Stimulated activated CD8-positive, alpha-beta memory T cell treated with anti-CD3 and anti-CD28 coated beads, Interleukin-12 subunit alpha, Interleukin-12 subunit beta, amount 100 ng/mL, for 1 hour (primary cell): ENCODE measurements at places on chromosomes 4 and X.
A peak's percentile ranks its signal among the peaks of the same experiment; 100 is the strongest.

- no peak for DNase-seq
Measured at GRCh38 chrX:139126493-139126892, 404.0 kb upstream of the F9 start.

GRCh38 chr4:48321312-48321711 lies 20.0 kb upstream of the SLAIN2 start:
- no peak for DNase-seq

GRCh38 chr4:120452001-120452400 lies 385.4 kb upstream of the MAD2L1 start:
- no peak for DNase-seq

- no peak for DNase-seq
Measured at GRCh38 chr4:173181848-173182247, 13.2 kb downstream of the GALNT7 start.

DNA sequence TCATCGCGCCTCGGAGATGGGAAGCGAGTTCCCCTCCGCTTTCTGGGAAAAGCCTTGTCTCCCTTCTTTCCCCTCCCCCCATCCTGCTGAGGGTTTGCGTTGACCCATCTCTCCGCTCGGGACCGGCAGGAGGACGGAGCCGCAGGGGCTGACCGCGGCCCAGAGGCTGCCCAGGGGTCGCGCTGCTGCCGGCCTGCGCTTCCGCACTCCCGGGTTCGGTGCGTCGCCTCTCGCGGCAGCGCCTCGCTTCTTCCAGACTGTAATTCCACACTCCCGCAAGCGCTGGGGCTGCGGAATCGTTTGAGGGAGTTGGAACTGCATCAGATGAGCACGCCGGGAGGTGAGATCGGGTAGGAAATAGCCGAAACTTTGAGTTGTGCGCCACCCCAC lies 88.3 kb downstream of the BCOR start:
- no peak for DNase-seq

GRCh38 chr4:85744950-85745349 lies 270.0 kb downstream of the ARHGAP24 start:
- DNase-seq = no peak

DNA sequence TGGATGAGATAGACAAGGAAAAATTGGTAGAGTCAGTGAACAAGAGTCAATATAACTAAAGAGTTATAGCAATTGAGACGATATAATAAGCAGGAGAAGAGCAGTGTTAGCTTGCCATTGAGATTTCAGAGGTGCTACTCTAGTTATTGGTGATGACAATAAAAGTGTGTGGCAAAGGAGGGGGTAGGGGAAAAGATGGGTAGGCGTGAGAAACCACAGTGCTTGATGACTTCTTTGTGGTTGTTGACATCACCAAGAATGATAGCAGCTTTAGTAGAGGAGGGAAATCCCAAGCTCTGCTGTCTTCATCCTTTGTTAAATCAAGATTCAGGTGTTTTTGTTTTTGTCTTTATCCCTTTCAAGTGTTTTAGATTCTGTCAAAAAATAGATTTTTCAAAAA lies 179.9 kb upstream of the PPP3CA start:
- DNase-seq = peak; percentile 33

GRCh38 chr4:123356921-123357320 lies 39.7 kb upstream of the SPRY1 start:
- DNase-seq = no peak
